ENCODE measurements at places on chromosomes 12 and 14.

- no peak for DNase-seq
Observed at GRCh38 chr14:29829851-29830250, 97.8 kb downstream of the PRKD1 start.

DNA sequence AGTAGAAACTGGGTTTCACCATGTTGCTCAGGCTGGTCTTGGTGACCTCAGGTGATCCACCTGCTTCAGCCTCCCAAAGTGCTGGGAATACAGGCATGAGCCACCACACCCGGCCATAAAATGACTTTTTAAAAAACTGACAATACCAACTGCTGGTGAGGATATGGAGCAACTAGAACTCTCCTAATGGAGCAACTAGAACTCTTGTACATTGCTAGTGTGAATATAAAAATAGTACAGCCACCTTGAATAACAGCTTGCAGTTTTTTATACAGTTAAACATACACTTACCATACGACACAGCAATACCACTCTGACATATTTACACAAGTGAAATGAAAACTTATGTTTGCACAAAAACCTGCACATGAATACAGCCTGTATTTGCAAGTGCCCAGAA, 2.5 kb upstream of the CFAP73 start:
- no peak for DNase-seq

DNA sequence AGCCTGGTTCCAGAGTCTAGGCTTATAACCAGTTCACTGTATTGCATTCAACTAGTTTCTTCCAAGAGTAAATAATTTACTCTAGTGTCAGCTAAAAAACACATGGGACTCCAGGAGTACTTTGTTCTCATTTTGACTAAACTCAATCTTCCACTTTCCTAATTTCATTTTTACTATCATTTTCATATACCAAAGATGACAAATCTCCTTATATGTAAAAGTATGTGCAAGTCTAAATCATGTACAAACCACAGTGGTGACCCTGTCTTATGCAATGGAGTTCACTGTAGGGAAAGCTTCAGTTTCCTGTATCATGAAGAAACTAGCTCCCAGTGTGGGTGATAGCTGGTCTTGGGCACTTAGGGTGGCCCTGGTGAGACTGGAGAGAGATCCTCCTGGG, 151.6 kb downstream of the HELB start:
- DNase-seq = no peak

- DNase-seq = no peak
Observed at GRCh38 chr12:93990832-93991803, 157.3 kb upstream of the PLXNC1 start.

DNA sequence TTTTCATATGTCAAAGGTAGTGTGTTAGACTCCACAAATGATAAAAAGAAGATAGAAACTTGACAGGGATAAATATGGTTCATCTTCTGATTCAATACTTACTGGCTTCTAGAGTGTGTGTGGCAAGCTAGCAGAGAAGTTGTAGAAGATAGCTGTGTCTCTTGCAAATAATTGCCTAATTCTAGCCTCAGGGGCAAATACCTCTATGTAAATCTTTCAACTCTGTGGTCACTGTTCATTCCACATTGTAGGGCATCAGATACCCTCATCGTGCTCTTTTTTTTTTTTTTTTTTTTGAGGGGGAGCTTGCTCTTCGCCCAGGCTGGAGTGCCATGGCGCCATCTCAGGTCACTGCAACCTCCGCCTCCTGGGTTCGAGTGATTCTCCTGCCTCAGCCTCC, 1.7 kb downstream of the OLR1 start:
- no peak for DNase-seq

GRCh38 chr12:117733549-117733805, 235.3 kb downstream of the KSR2 start:
- DNase-seq = no peak

- DNase-seq = no peak
Observed at GRCh38 chr12:99769396-99769980, 121.9 kb downstream of the GARIN6 start.

Measured in Panc1 (cell line).